ENCODE measurements at places on chromosomes 6 and 20.
A peak's percentile ranks its signal among the peaks of the same experiment; 100 is the strongest.

- peak; percentile 8 for DNase-seq
Observed at GRCh38 chr6:154156135-154156896, 117.3 kb downstream of the OPRM1 start.

DNA sequence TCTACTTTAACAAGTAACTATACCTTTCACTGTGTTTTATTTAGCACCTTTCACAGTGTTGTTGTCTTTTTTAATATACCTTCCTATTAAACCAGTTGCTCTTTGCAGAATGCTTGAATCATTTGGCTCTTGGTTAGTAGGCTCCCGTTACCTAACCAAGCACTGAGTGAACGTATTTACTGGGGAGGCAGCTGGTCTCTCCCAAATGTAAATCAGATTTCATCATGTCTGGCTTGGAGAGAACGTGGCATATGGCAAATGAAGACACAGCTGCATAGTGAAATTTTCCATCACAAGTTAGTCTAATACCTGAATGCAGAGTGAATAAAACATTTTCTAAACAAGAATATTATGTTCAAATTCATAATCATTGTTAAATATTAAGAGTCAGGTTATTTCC lies 12.4 kb downstream of the HTR1E start:
- DNase-seq: no peak

GRCh38 chr20:33668466-33669155 lies 1.9 kb downstream of the ACTL10 start:
- DNase-seq: no peak

GRCh38 chr6:108872575-108872974 lies 24.4 kb downstream of the ARMC2 start:
- DNase-seq: no peak

DNA sequence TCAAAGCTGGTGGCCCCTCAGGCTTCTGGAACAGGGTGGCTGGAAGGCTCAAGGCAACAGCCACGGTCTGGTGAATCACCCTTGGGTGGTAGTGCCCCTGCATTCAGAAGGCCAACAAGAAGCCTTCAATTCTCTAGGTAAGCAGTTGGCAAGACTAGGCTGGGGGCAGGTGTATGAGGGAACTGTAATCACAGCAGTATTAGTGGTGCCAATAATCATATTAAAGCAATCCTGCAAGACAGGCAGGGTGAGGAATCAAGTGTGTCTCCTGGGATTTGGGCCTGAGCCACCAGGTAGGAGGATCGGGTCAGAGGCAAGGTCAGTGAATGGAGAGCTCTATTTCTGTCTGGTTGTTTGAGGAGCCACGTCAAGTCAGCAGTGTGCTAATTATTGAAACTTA lies 24.9 kb upstream of the SCUBE3 start:
- DNase-seq: no peak

DNA sequence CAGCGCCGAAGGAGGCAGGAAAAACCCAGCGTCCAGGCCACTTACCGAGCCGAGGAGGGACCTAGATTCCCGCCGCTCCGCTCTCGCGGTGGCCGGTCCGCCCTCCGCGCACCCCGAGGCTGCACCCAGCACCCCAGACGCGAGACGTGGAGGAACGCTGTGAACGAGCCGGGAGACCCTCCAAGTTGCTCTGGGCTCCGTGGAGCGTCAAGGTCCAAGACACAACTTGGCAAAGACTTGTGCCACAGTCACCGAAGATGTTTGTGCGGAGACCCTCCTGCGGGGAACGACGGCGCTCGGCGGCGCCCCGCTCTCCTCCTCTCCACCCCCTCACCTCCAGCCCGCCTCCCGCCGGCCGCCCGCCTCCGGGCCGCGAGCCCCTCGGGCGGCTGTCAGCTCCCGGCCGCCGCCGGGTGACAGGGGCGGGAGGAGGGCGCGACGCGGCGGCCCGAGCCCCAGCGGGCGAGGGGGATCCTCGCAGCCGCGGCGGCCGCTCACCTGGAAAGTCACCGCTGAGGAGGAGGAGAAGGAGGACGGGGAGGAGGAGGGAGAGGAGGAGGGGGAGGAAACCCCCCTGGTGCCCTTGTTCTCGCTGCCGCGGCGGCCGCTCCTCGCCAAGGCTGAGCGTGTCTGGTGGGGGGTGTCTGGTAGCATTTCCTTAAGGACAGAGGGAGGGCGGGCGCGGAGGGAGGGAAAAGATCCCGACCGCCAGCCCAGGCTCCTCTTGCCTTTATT lies 637 bp upstream of the HIVEP2 start:
- peak; percentile 61 for DNase-seq

GRCh38 chr6:152404936-152405595 lies 232.1 kb downstream of the SYNE1 start:
- DNase-seq: no peak

DNA sequence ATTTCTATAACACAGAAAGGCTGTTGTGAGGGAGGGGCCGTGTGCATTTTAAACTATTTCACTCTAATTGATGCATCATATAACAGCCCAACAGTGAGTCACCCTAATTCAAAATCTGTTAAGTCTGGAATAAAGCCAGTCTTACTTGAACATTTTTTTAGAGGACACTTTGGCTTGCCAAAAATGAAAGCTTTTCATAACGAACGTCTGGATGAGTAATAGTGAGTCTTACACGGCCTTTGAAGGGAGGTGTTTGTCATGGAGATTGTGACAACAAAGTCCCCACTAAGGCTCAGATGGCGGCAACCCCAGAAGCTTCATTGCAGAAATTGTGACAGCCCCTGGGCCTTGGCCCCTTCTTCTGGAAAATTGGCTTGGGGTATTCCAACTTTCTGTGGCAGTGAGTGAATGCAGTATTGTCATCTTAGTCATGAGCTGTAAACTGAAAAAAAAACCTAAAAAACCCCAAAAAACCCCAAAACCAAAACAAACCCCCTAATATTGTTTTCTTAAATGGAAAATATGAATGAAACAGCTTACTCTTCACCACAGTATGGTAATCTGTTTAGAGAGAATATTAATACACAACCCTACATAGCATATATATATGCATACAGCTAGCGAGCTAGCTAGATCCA lies 92.6 kb upstream of the CLDN20 start:
- peak; percentile 82 for DNase-seq

DNA sequence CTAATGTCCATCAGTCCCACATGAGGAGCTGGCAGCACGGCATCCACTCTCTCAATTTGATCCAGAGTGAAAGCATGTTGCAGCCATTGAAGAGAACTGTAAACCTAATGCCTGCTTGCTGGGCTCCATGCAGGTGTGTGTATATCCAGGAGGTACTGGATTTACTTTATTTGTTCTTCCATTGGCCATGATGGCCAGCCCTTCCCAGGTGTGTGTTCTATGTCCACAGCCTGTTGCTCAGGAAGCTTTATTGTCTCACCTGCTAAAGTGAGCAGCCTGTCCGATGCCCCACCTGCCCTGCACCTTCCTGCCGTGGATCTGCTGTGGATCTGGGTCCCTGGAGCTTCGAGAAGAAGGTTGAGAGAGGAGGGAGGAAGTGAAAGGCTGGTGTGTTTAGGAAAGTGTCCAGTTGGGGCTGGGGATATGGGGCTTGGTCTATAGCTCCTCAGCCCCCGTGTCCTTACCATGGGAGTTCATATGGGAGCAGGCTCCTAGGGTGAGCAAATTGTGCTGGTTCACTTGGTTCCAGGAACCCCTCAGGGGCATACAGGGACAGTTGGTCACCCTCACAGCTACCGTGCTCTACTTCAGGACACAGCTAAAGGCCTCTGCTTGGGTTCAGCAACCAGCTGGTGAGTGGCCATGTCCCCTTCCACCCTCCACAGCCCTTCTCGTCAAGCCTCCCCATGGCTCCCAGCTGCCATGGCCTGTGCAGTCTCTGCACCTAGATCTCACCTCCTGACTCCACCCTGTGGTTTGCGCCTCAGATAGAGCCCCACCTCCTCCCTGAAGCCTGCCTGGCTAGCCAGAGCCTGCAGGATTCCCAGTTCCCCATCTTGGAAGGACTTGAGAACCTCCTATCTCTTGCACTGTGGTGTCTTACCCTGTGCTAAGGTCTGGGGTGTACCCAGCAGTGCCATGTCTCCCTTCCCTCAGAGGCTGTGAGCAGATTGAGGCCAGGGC lies 12.7 kb downstream of the TREML2 start:
- DNase-seq: no peak

DNA sequence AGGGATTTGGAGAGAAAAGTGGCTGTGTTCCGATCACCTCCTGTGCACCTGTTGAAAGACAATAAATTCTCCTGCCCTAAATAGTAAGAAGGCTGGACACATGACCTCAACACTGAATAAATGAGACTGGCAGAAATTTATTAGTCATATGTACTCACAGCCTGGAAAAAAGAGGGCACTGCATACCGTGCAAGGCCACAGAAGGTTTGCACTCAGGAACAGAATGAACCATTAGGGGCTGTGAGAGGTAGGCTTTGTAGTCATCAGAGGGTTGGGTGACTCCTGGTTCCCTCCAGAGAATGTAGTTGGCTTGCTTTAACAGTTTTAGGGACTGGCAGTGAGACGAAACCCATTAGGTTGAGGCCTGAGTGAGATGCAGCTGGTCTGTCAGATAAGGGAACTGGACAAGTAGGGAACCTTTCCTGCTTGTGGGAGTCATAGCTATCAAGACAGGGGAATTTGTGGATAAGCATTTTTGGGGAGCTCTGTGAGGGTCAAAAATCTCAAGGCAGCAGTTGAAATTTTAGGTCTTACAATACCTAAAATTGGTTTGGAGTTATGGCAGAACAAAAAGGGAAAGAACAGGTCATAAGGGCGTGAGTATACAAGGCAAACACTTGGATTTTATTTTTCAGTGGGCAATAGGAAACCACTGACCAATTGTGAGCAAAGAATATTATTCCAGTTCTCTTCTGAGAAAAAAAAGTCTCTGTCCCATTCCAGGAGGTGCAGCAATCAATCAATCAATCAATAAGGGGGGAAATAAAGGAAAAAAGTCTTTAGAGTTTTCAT lies 67.9 kb upstream of the BTN3A2 start:
- no peak for DNase-seq

DNA sequence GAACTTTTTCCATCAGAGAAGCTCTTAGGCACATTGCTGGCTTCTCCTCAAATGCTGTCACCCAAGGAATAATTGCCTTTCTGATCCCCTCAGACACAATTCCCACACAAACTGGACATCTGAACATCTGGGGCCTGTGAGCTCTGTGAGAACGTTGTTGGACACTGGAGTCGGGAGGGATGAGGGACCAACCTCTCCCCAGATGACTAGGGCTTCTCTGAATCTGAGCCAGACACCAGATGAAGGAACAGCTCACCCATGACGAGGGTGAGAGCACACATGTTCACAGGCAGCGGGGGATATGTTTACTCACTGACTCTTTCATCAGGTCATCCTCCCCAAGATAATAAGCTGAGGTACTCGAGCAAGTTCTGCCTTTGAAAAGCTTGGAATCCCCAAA lies 283.9 kb upstream of the SUPT3H start:
- no peak for DNase-seq

DNA sequence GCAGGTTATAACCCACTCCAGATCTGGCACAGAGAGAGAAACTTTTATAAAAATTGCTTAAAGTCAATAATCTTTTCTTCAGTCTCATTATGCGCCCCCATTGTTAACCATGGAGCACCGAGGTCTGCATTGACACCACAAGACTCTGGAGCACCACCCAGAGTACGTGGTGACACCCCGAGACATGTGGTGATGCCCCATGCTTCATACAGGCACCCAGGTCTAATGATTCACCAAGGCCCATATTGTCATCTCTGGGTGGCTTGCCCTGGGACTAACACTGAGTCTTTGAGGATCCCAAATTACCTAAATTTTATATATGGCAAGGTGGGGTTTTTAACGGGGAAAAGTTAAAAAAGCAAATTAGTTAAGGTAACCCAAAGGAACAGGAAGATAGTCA lies 31.1 kb downstream of the CD109 start:
- no peak for DNase-seq

GRCh38 chr6:75504465-75505222 lies 11.0 kb upstream of the FILIP1 start:
- no peak for DNase-seq

- peak; percentile 20 for DNase-seq
Observed at GRCh38 chr6:3370361-3371221, 86.3 kb downstream of the SLC22A23 start.

DNA sequence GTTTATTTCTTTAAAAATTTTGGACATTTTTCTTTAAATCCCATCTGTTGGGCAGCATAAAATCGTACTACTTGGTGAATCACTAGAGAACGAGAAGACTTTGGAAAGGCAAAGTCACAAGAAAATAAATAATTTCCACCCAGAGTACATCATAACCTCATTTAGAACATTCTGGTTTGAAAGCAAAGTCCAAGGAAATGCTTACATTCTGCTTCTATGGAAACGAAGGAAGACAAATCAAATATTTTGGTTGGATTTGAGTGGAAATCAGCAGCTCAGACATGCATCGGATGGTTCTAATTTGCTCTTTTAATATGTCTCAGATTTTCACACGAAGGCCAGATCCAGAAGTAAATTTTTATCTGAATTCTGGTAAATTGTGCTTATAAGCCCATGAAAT lies 60.7 kb upstream of the LTV1 start:
- DNase-seq: no peak

- no peak for DNase-seq
Observed at GRCh38 chr20:38300438-38300837, 3.5 kb upstream of the BPI start.

DNA sequence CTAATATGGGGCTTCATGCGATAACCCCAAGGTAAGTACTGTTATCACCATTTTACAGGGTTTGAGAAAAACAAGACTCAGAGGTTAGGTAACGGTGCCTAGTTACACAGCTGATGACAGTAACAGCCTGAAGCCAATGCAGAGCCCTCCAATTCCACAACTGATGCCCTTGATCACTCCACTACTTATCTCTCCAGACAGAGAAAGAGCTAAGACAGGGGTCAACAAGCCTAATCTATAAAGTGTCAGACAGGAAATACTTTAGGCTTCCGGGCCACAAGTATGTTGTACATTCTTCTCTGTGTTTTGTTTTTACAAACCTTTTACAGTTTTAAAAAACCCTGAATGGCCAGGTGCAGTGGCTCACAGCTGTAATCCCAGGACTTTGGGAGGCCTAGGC lies 50.9 kb downstream of the MAP7 start:
- no peak for DNase-seq

DNA sequence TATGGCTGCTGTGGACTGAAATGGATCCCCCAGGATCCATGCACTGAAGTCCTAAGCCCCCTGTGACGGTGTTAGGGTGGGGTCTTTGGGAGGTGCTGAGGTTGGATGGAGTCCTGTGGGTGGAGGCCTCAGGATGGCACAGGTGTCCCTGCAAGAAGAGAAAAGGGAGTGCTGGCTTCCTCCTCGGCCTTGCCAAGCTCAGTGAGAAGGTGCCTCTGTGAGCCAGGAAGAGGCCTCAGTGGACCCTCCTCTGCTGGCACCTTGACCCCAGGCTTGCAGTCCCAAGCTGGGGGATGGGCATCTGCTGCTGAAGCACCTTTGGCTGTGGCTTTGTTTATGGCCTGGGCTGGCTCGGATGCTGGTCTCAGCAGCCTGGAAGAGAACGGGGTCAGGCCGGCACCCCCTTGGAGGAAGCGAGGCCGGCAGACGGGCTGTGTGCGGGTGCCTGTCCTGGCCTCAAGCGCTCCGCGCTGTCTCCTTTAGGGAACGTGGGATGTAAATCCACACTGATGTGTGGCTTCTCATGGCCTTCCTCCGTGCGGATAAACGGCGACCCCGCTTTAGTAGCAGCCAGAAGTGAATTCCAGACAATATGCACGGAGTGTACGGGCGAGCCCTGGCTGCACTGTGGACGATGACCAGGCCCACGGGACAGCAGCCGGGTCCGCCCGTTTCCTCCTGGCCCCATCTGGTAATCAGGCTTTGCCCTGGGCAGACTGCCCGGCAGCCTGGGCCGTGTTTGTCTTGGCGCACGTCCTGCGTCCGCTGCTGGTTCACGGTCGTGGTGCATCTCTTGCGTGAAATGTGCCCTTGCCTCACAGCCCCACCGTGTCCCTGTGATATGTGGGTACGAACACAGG lies 182.6 kb downstream of the ERMARD start:
- no peak for DNase-seq

Measured in T-helper 22 cell (primary cell).